ENCODE measurements at places on chromosomes 5 and 9.

DNA sequence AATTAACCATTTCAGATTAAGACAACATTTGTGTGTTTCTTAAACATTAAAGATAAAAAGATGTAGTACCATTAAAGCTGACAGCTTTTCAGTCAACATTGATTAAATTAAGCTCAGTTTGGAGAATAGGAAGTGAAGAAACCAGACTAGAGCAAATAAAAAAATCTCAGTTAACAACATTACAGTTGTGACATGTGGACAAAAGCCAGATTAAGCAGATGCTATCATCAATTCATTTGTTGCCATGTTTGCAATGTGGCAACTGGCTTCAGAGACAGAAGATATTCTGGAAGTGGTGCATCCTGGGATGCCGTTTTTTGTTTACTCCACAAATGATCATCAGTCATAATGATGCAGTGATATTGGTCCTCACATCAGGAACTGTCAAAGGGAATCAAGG is 70.3 kb upstream of the CNTLN start:
- no peak for DNase-seq

GRCh38 chr5:123865641-123866040 is 353.7 kb downstream of the CSNK1G3 start:
- DNase-seq: peak; percentile 35

- DNase-seq: no peak
These were observed 10.6 kb upstream of the NR3C1 start for GRCh38 chr5:143413958-143414669.

GRCh38 chr9:3367185-3367584 is 158.6 kb downstream of the RFX3 start:
- no peak for DNase-seq

DNA sequence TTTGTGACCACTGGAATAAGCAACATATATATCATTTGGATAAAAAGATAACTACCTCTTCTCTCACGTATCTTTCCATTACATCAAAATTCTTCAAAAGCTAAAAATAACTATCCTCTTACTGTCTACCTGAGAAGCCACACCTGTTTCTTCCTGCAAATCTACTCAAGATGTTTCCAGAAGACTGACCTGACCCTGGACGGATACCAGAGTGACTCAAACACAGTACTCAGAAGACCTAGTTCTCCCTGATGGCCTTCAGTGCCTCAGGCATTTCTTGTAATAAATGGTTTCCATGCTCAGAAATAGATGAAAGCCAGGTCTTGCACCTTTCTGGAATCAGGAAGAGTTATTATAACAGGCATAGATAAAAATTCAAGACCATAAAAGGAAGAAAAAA is 245.9 kb upstream of the PIK3R1 start:
- no peak for DNase-seq

DNA sequence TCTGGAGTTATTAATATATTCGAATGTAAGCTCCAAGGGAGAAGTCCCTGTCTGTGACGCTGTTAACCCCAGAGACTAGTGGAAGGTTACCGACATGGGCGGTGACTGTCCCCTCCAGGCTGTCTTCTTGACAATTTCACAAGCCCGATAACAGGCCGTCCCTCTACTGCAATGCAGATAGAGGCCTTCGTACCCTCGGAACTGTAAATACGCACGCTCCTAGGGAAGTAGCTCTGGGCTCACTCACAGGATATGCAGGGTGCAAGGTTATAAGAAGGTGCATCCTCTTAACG is 680 bp upstream of the RFK start:
- no peak for DNase-seq

GRCh38 chr9:81468084-81468595 is 221.2 kb downstream of the TLE1 start:
- no peak for DNase-seq

DNA sequence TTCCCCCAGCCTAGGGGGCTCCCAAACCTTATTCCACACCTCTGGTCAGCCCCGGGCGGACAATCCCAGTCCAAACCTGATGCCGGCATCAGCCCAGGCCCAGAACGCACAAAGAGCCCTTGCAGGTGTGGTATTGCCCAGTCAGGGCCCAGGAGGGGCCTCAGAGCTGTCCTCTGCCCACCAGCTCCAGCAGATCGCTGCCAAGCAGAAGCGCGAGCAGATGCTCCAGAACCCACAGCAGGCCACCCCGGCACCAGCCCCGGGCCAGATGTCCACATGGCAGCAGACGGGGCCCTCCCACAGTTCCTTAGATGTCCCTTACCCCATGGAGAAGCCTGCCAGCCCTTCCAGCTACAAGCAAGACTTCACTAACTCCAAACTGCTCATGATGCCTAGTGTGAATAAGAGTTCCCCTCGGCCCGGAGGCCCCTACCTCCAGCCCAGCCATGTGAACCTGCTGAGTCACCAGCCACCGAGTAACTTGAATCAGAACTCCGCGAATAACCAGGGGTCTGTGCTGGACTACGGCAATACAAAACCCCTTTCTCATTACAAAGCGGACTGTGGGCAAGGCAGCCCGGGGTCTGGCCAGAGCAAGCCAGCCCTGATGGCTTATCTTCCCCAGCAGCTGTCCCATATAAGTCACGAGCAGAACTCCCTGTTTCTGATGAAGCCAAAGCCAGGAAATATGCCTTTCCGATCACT is 27.6 kb upstream of the LTC4S start:
- peak; percentile 79 for DNase-seq

DNA sequence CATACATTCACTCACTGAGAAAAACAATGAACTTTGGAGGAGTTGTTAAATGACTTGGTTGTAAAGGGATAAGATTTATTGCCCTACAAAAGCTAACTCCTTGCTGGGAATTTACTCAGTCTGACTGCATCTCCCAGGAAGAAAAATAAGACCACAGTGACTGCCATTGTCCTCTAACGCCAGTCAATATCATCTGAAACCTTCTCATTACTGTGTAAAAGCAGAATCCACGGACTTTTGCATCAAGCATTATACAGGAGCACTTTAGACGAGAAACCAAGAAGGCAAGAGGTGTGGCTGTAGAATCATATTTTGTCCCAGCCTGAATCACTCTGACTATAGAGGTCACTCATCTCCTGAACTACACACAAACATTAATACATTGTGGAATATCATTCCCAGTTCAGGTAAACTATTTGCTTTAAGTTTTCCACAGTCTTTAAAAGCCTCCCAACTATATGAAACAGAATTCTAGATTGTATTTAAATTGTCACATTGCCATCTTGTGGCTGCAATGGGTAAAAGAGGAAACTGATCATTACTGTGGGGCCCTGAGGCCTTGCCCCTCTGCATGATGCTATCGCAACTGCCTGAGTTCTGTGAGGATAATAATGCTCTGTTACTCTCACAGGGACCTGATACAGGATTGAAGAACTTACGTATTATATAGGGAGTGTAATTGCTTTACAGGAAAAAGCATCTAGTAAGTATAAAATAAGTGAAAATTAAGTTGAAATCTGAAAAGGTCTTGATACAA is 142.9 kb downstream of the SLCO4C1 start:
- DNase-seq: peak; percentile 34

- no peak for DNase-seq
These were observed 53.1 kb downstream of the SLC44A1 start for GRCh38 chr9:105297442-105298075.

DNA sequence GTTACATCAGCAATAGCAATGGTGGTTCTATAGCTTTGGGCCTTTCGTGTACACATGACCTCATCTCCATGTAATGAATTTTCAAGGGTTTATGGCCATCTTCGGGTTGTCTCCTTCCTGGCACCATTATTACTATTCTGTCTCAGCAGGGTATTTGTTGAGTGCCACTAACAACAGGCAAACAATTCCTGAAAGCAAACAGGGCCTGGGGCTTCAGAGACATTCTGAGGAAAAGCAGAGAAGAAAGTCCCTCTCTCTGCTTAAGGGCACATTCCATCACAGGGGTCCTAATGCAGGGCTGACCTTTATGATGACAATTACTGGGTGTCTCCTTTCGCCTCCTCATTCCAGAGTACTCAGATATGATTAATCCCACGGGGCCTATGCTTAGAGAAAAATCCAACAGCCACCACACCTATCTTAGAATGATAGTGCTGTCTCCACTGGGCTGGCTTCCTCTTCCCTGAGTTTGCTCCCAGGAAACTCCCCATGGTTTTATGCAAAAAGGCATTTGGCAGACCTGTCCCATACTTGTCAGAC is 540.2 kb upstream of the ZNF462 start:
- no peak for DNase-seq

DNA sequence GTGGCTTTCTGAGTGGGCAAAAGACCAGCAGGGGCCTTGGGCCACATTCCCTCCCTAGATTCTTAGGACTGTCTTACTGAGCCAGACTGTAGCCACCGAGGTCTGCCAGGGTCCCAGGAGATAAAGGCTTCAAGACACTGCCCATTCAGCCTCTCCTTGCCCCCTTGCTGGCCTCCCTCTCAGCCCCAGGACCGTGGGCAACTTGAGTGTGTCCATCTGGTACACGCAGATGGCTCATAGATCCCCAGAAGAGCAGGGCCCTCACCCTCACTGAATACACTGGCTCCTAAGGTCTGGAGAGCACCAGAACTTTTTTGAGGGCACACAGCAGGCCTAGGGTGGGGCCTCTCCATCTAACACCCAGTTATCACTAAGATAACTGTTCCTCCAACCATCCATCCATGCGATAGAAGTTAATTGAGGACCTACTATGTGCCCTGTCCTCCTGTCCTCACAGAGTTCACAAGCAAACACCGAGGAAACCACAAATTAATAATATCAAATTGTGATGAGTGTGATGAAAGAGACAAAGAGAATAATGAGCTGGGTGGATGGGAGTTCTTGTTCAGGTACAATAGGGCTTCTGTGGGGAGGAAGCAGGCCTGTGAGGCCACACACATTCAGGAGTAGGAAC is 4.9 kb upstream of the PDGFRB start:
- no peak for DNase-seq

GRCh38 chr5:132907161-132907560 is 33.7 kb downstream of the LEAP2 start:
- no peak for DNase-seq
